ENCODE measurements at places on chromosomes 4 and X.

DNA sequence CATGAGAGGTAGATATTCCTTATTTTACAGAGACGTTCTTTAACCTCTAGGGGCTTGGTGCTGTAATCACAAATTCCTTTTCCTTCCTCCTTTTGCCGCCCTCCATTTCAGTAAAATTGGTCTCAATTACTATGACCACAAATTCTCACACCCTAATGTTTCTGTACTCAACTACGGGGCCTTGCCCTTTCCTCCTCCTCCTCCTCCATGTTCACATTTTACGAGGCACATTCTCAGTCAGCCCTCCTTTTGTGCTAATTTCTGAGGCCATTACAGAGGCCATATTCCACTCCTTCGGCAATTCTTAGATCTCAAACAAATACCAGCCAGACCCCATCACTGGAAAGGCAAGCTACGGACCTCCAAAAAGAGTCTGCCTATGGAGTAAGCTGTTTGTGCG is 92.1 kb downstream of the SH3KBP1 start:
- no peak for DNase-seq

- no peak for DNase-seq
Observed at GRCh38 chr4:53914313-53915016, 149.9 kb downstream of the CHIC2 start.

DNA sequence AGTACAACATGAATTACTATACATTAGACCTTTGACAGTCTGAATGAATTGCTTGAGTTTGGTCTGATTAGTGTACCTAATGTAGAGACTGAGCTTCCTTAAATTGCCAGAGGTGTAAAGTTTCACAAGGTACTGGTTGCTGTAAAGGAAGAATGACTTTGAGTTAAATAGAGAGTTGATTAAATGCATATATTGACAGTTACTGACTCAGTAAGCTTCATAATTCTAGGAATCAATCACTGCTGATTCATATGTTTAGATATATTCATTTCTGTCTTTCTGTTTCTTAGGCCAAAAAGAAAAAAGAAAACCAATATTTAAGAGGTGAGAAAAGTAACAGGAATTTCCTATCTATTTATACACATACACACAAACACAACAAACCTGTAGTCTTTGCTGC is 16.2 kb upstream of the ART3 start:
- no peak for DNase-seq

DNA sequence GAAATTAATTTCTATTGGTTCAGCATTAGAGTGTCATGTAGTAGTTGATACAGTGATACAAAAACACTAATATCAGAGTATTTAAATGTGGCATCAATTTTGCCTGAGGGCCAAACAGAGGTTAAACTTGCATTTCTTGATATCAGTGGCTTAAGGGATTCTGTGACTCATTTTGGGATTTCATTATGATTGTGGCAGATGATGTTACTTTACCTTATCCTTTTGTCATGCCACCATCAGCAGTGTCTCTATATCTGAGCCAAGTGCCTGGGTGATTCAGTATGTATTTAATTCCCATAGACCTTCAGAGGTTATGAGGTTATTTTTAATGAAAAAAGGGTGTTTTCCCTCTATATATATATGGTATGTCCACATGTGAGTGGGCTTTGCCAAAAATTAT is 582.9 kb downstream of the ADGRL3 start:
- no peak for DNase-seq

DNA sequence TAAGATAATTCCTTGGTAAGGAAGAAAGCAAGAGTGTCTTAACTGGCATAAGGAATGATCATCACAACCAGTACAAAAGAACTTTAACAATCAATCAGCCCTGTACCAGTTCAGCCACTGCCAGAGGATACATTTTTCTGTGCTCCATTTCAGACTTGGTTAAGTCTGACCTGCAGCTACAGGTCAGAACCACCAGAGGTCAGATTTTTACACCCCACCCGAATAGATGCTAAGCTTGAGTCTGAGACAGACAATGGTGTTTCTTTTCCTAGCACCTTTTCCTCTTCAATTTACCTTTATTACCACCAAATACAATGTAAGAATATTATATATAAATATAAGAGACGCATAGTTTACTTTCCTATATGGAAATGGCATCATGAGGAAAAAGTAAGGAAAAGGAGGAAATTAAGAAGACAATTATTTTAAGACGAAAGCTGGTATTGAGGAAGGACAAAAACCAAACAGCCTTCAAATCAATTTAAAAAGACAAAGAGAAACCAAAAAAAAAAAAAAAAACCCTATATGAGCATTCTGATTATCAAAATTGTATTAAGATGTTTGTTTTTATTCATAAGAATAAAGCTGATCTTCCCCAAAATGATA is 215.3 kb upstream of the TTC29 start:
- no peak for DNase-seq

DNA sequence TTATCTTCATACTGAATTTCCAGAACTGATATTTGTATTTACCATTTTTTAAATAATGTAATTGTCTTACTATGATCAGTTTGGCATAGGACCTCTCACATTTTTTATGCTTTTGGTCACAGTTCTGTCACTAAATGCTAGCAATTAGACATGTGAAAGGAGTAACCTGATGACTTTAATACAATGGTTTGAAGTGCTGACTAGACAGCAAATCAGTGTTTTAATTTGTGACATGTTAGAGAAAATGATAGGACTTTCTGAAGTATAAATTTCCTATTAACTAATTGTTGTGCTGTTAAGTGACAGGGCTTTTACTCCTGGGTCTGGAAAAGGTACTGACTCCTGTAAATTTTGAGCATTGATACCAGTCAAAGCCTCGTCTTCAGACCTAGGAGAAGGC is 117.5 kb downstream of the ZNF330 start:
- no peak for DNase-seq

DNA sequence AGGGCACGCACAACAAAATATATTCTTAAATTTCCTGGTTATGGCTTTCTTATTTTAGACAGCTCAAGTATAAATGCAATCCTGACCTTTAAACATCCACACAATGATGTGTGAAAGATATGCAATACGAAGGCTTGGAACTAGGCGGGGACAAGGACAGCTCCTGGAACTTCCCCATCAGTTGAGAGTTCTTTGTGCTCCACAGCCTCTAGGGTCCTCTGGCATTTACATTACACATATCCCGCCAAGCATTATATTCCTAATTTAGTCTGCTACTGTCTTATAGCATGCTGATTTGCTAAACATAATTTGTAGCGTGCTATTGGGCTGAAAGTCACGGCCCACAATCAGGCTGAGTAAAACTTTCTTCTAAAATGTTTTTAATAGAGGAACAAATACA is 74.4 kb downstream of the FTHL17 start:
- no peak for DNase-seq

GRCh38 chr4:22246847-22247246 is 269.0 kb downstream of the ADGRA3 start:
- no peak for DNase-seq

DNA sequence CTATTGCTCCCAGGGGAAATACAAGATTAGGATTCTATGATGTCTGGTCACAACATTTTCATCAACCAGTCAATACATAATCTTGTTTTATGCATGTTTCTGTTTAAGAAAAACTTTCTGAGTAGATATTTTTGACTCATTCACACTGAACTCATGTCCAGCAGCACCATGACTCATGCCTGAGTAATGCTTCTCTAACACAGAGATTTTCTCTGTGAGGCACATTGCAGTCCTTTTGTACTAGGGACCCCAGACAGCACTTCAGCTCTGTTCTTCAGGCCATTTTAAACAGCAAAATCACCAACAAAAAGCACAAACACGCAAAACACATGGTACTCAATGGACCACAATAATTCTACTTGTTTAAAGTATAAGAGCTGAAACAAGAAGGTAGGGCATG is 83.6 kb downstream of the MXRA5 start:
- DNase-seq: no peak

GRCh38 chr4:69239557-69240168 is 25.1 kb upstream of the UGT2B11 start:
- DNase-seq: no peak

GRCh38 chr4:145791988-145792387 is 112.0 kb downstream of the C4orf51 start:
- DNase-seq: no peak

- DNase-seq: no peak
Observed at GRCh38 chr4:176261481-176261880, 7.5 kb downstream of the ASB5 start.

DNA sequence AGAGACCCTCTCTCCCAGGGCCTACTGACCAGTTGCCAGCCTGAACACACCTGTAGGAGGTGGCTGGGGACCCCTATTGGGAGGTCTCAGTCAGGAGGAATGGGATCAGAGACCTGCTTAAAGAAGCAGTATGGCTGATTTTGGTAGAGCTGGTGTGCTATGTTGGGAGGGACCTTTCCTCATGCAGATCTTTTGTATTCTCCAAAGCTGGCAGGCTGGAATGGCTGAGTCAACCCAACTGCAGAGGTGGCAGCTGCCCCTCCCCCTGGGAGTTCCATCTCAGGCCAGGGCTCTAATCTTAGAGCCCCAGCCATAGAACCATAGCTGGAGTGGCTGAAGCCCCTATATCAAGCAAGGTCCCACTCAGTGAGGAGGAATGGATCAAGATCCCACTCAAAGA is 279.3 kb upstream of the BMP3 start:
- no peak for DNase-seq

DNA sequence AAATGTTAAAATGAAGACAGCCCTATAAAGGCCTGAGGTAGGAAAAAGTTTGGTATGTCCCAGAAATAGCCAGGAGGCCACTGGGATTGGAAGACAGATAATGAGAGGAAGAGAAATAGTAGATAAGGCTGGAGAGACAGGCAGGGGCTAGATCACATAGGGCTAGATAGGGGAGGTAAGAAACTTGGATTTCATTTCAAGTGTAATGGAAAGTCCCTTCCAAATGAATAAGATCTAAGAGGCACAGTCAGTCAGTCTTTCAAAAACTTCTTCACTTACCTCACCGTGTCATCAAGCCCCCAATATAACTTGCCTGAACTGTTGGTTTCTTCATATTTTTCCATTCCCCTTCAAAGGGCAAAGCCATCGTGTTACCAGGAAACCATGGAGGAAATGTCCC is 121.8 kb downstream of the SPCS3 start:
- no peak for DNase-seq

DNA sequence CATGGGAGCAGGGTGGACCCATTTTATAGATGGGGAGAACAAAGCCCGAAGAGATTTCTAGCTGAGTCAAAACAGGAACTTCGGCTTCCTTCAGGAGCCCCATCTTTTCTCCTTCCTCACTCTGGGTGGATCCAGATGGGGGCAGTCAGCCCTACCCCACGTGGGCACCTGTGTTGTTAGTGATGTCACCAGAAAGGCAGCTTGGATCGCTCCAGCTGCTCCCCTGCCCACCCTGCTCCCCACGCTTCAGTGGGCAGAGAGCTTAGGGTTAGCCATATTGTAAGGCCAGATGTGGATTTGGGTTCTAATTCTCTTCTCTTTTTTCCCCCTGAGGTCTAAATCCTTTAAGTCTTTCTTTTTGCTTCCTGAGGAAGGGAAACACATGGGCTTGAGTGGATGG is 132.3 kb upstream of the PJA1 start:
- DNase-seq: no peak

DNA sequence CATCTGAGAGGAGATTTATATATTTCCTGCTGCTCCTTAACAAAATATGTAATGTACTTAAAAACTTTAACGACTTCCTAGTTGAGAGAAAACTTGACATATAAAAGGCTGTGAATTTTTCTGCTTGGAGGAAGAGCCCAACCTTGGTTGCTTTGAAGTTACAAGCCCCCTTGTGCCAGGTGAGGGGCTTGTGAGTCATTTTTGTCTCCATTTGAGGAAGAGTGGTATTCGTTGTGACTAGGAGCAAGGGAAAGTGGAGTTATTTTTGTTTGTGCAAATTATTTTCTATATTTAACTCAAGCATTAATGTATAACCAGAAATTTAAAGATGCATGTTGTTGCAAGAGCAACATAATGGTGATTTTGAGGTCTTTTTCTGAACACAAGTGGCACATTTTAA is 99.0 kb upstream of the DDX3X start:
- DNase-seq: no peak

DNA sequence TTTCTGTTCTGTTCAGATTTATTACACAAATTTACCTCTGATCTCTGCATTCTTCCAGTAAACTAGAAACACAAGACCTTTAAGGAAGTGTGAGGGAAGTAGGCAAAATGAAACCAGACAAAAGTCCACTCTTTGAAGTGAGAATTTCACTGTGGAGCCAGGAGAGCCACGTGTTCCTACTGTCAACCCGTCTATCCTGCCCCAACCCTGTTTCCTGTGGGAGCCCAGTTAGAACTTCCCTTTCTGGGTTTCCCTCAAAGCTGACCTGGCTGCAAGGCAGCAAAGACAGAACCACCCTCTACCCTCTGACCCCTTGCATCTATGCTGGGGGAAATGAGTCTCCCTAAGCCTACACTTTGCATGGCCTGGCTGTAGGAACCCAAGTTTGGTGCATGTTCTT is 40.0 kb downstream of the TMEM144 start:
- DNase-seq: no peak

- DNase-seq: no peak
Observed at GRCh38 chrX:40172401-40173142, 74.8 kb upstream of the BCOR start.

DNA sequence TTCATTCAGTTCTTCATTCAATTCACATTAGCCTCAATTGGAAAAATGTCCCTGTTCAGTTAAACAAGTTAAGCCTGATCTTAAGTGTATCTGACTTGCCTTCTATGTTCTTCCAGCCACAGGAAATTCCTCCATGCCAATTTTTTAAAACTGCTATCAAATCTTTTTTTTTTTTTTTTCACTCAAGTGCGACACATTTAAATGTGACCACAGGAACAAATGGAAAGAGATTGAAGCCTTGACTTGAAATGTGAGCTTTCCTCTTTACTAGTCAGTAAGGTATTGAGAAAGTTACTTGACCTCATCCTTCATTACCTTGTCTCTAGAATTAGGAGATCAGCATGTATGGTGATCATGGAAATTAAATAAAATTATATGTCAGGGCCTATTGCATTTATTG is 165.1 kb downstream of the SLIT2 start:
- no peak for DNase-seq

DNA sequence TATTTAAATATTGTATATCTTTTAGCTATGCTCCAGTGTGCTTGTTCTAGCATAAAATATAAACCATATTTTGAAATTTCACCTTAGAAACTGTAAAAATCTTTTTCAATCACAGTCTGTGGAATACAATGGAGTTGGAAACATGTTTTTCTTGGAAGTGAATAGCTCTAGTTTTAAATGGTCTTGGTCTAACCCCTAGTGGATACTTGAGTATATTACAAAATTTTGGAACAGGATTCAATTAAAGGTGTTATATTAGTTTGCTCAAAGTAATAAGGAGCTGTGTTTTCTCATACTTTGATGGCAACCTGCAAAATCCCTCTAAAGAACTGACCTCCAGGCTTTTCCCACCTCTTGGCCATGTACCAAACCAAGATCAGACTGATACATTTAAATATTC is 48.2 kb downstream of the STK26 start:
- DNase-seq: no peak

GRCh38 chr4:78560296-78560963 is 8.9 kb downstream of the ANXA3 start:
- DNase-seq: no peak

DNA sequence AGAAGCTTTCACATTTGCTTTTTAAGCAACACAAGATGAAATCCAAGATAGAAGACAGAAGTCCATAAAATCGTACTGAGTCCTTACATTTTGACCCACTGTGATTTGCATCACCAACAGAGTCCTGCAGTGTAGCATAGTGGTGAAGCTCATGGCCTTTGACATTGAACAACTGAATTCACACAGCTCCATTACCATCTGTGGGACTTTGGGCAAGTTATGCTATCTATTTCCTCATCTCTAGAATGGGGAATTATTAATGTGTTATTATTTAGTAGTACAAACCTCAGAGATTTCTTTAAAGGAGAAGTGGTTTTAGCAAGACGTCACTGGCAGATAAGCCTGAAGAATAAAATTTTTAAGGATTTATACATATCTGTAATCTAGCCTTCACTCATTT is 10.7 kb downstream of the GPRIN3 start:
- no peak for DNase-seq

Measured in stimulated activated CD8-positive, alpha-beta memory T cell treated with anti-CD3 and anti-CD28 coated beads, Interleukin-15, amount 100 ng/mL, for 24 hours (primary cell).